ENCODE measurements at places on chromosomes 12 and 14. TPM values are rescaled to one million over a fixed set of nuclear protein-coding genes. Genes with fewer than 3 reads are reported as not detected.

The ARMH4 gene
- 0.78 TPM for total RNA-seq

The CIT gene
- total RNA-seq: 13.1 TPM

The RNASE1 gene
- not detected for total RNA-seq

The ITPR2 gene
- total RNA-seq: 1.3 TPM

The CFAP73 gene
- total RNA-seq: not detected

The FGF23 gene
- not detected for total RNA-seq

The DEGS2 gene
- total RNA-seq: 2.1 TPM

The TSPAN11 gene
- 0.11 TPM for total RNA-seq

The HPD gene
- total RNA-seq: 2.0 TPM

The SYCP3 gene
- 0.13 TPM for total RNA-seq

The RAD9B gene
- total RNA-seq: 0.24 TPM

The STAB2 gene
- total RNA-seq: 0.01 TPM

The GSC gene
- 0.33 TPM for total RNA-seq

The AMDHD1 gene
- total RNA-seq: 2.3 TPM

The CERS5 gene
- total RNA-seq: 26.4 TPM

The TMEM121 gene
- total RNA-seq: 3.8 TPM

The PRB2 gene
- not detected for total RNA-seq

The ATG101 gene
- total RNA-seq: 89.1 TPM

The GOLGA3 gene
- total RNA-seq: 24.1 TPM

The DENND5B gene
- 11.8 TPM for total RNA-seq

The C3AR1 gene
- not detected for total RNA-seq

The SLC6A12 gene
- 0.82 TPM for total RNA-seq

The EFS gene
- not detected for total RNA-seq

The TAS2R46 gene
- not detected for total RNA-seq

Data from A549 treated with AZD2906 at 1 μM for 4 hours (cell line).